ENCODE measurements at places on chromosomes 5 and 9.

- DNase-seq: no peak
These were observed 36.7 kb upstream of the GABBR2 start for GRCh38 chr9:98745470-98745869.

GRCh38 chr5:143737062-143737461 is 74.9 kb upstream of the HMHB1 start:
- DNase-seq: no peak

- DNase-seq: no peak
These were observed 38.4 kb downstream of the SMC5 start for GRCh38 chr9:70297141-70297540.

- DNase-seq: no peak
These were observed 2.6 kb upstream of the SLC6A3 start for GRCh38 chr5:1447671-1448361.

- DNase-seq: no peak
These were observed 40.0 kb downstream of the G3BP1 start for GRCh38 chr5:151811593-151812321.

DNA sequence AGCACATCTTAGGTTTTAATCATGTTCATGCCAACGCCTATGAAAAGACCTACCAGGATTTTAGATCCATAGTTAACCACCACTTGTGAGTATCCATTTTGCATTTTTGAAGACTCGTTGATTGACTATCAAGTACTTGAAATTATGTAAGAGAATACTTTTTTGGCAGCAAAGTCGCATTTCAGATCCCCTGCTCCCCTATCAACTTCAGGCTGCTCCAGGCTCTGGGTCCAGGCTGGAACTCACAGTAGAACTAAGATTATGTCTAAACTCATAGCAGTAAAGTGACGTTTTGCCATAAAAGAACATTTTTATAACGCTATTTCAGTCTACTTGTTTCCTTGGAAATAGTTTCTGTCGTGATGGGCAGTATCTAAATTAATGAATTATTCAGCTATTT is 267.7 kb downstream of the FANCC start:
- no peak for DNase-seq

- DNase-seq: no peak
These were observed 269.4 kb upstream of the PTGER4 start for GRCh38 chr5:40410231-40410861.

GRCh38 chr9:109865521-109865920 is 85.5 kb downstream of the PALM2AKAP2 start:
- no peak for DNase-seq

DNA sequence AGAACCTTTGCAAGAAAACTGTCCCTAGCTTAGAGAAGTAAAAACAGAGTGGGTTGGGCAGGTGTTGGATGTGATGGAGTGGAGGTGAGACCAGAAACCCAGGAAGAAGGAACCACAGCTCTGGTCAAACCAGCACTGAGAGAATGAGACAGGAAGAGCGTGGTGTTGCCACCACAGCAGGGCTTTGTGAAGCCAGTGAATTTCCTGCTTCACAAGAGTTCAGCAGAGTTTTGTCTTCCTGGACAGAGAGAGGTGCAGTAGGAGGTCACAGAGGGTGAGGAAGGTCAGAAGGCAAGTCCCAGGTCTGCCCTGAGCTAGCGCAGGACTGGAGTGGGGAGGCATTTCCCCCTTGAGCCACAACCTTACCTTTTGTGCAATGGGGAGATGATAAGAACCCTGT is 2306.2 kb upstream of the ACO1 start:
- DNase-seq: no peak

DNA sequence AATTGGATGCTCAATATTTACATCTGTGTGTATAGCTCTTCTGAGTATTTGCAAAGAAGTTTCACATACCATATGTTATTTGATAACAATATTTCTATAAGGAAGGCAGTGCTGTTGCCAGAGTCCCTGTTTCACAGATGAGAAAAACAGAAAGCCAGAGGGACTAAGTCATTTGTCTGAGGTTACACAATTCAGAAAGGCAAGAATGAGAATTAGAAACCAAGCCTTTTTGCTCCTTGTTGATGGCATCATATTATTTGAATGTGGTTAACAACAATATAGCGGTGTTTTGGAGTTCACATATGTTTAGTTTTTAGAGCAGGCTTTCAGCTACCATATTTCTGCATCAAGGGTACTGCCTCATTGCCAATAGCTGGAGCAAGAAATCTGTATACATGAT is 110.9 kb upstream of the PRLR start:
- DNase-seq: no peak

GRCh38 chr5:123700624-123701287 is 188.8 kb downstream of the CSNK1G3 start:
- no peak for DNase-seq

GRCh38 chr9:128946571-128947276 is 679 bp downstream of the DOLK start:
- peak; percentile 3 for DNase-seq

- DNase-seq: no peak
These were observed 159.5 kb downstream of the GNA14 start for GRCh38 chr9:77488439-77489126.

DNA sequence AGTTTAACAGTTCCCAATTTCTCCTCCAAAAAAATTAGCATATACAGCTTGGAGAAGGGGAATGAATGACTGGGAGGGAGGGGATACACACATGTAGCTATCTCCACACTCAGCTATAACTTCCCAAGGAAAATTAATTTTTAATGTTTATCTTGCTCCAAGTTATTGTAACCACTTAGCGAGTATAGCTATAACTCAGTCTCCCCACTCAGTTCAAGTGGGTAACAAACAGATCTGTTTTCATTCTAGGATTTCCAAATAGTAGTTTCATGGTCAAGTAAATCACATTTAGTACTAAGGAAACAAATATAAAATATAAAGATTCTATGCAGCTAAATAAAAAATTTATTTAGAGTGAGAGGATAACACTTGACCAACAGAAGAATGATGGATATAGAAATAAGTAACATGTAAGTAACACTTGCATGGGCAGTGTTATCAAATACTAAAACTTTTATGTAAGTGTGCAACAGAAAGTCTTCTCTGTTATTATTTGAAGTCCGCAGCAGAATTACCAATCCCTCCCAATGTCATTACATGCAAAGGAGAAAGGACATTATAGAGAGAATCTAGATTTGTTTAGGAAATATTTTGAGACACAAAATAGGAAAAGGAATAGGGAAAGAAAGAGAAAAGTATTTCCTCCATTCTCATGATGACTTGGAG is 10.2 kb upstream of the NFIB start:
- DNase-seq: no peak

DNA sequence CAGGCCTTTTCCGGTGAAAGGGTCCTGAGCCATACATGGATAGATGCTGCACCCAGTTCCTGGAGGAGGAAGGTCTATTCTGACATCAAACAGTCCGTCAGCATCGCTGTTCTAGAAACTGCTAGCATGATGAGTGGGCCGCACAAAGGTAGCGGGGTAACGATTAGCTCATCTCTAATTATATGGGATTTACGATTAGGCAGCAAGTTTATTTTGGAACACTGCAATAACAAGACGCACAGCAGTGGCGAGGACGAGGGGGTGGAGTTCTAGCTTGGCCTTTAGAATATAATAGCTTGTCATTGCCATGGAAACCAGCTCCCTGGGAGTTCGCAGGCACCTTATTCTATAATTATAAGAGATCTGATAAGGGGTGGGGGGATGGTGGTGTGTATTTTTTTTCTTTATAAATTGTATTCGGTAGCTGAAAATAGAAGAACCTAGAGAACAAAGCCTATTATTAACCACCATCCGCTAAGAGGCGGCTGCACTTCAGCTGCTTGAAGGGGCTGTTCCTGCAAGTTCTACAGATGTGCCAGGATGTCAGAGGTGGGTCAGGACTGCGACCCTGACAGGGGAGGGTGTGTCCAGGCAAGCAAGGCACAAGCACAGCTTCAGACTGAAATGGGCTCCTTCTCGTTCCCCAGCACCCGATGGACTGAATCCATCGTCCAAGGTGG is 311.0 kb downstream of the AGTPBP1 start:
- DNase-seq: no peak

DNA sequence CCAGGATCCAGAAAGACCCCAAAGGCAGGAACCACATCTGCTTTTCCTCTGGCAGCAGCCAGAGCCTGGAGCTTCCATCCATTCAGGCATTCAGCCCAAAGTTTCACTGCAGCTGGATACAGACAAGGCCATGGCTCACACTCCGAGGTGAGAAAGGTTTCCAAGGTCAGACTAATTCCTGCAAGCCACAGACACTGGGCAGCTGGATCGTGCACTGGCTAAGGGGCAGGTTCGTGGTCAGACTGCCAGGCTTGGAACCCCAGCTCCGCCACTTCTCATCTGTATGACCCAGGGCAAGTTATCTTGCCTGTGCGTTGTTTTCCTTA is 36.9 kb downstream of the SPOCK1 start:
- DNase-seq: no peak

DNA sequence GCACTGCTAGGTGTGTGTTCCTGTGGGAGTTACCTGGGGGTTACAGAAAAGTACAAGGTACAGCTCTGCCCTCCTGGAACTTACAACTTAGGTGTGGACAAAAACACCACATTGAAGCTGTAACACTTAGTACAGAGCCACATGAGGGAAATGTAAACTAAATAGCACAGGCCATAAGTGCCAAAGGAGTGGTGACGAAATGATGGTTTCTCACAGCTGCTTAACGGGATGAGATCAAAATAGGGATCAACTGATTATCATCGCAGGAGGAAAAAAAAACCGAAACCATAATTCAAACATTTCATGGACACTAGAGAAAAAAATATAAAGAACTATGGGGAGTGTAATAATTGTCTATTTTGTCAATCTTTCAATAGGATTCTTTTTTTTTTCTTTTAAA is 5.9 kb downstream of the LIX1 start:
- DNase-seq: no peak

DNA sequence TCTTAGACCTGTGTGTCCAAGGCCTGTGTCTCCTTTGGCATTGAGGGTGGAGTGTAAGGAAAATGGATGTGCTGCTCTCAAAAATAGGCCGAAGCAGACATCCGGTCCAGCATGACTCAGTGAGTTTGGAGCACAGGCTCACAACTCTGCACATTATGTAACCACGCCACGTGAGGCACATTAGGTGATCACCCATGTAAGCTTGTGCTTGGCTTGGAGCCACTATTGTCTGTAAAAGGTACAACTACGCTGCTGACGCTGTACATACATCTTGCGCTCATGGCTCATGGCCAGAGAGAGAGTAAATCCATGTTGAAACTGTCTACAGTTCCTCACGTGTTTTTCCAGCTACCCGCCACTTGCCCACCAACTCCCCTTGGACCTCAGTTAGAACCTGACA is 177.5 kb downstream of the PDE4D start:
- DNase-seq: no peak

- DNase-seq: no peak
These were observed 39.9 kb downstream of the ARHGAP26 start for GRCh38 chr5:142810081-142810480.

GRCh38 chr9:74887981-74888370 is 255 bp upstream of the TRPM6 start:
- DNase-seq: no peak

DNA sequence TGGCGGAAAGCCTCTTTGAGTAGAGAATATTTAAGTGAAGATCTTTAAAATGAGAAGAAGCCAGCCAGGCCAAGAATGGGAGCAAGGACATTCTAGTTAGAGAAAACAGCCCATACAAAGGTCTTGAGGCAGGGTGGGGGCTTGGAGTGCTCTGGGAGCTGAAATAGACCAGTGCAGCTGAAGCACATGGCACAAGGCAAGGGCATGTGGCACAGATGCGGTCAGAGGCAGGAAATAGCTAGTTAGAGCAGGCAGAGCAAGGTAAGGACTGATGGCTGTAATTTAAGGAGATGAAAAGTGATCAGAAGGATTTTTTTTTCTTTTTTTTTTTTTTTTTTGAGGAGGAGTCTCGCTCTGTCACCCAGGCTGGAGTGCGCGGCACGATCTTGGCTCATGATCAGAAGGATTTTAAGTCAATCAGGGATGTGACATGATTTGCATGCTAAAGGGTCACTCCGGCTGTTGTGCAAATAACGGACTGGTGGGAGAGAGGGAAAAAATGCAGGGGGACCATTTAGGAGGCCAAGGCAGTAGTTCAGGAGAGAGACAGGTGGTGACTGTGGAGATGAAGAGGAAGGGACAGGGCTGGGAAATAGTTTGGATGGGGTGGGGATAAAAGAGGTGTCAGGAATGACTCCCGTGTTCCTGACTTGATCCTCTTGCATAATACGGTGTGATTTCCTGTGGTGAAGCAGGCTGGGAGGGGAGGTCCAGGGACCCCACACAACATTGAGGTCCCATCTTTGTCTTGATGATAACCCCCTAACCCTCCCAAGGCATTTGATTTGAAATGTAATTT is 207.6 kb downstream of the HSPA4 start:
- no peak for DNase-seq

GRCh38 chr5:43037636-43038495 is 2.3 kb downstream of the ANXA2R start:
- no peak for DNase-seq

GRCh38 chr9:30507166-30507565 is 1877.3 kb upstream of the ACO1 start:
- DNase-seq: no peak

- DNase-seq: no peak
These were observed 56.0 kb upstream of the ASTN2 start for GRCh38 chr9:117470902-117471301.

- no peak for DNase-seq
These were observed 256.9 kb downstream of the DMAC1 start for GRCh38 chr9:7542693-7543092.

- no peak for DNase-seq
These were observed 7.1 kb upstream of the RNF145 start for GRCh38 chr5:159216454-159216853.

GRCh38 chr9:4639420-4639819 is 22.7 kb upstream of the PLPP6 start:
- DNase-seq: no peak

GRCh38 chr5:170757182-170757601 is 26.3 kb upstream of the GABRP start:
- no peak for DNase-seq

GRCh38 chr5:138029501-138029900 is 3.4 kb downstream of the FAM13B start:
- no peak for DNase-seq

- DNase-seq: no peak
These were observed 20.2 kb upstream of the EGFL7 start for GRCh38 chr9:136642439-136642921.

GRCh38 chr5:27091858-27092257 is 53.5 kb upstream of the CDH9 start:
- no peak for DNase-seq
